T follicular helper cell (primary cell): ENCODE measurements at places on chromosomes 3 and 15.

GRCh38 chr3:94972066-94972465, 909.2 kb downstream of the NSUN3 start:
- DNase-seq = no peak

DNA sequence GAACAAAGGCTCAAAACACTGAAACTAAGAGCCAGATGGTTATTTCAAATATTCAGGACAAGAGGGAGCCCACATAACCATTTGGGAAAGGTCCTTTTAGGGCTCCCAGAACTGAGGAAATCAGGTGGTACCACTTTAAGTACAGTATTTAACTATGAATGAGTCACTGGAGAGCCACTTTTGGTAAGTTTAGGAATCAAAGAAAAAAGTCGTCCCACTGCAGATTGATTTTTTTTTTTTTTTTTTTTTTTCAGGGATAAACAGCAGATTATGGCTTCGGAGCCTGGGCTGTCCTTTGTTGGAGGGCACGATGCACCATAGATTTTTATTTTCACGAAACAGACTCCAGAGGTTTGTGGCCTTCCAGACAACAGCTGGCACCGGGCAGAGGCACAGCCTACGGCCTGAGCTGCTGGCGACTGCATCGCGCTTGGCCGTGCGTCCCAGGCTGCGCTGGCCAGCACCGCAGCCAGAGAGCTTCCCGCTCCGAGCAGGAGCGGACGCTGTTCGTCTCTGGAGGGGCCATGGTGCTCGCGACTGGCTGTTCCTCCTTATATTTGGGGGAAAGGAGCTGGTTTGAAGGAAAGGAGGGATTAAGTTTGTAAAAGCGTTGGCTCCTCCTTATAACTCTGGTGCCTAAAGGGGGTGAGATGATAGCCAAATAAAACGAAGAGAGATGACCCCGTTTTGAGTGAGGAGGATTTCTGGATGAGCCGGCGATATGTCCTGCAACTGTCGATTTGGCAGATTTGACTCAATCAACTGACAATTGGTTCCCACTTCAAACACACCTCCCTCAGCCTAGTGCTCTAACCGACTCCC, 152.9 kb upstream of the GOLIM4 start:
- DNase-seq = no peak

- no peak for DNase-seq
Measured at GRCh38 chr15:31402511-31403056, 75.9 kb downstream of the KLF13 start.

- DNase-seq = no peak
Measured at GRCh38 chr15:96670389-96670788, 339.9 kb downstream of the NR2F2 start.

- no peak for DNase-seq
Measured at GRCh38 chr3:173876476-173876875, 478.9 kb downstream of the NLGN1 start.

DNA sequence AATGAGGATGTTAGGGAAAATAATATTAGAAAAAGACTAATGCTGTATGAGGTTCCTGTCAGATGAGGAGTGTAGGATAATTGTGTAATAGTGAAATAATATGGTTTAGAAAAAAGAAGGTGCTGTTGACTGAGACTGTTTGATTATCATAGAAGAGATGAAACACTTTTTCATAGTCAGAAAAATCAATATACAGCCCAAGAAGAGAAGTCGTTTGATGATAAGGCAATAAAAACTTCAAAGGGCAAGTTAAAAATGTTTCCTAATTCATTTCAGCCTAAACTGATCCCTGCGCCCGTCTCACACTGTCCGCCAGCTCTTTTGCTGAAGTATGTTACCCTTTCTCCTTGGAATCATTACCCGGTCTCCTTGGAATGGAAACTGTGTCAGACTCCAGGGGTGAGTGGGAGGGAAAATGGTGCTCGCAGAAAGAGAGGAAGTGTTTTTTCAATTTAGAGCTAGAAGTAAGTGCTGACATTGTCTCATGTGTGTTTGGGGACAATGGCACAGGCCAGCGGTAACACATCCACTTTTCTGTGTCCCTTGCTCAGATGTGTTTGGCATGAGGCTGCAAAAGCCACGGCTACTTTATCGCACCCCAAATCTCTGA, 23.6 kb downstream of the DUT start:
- DNase-seq = no peak

DNA sequence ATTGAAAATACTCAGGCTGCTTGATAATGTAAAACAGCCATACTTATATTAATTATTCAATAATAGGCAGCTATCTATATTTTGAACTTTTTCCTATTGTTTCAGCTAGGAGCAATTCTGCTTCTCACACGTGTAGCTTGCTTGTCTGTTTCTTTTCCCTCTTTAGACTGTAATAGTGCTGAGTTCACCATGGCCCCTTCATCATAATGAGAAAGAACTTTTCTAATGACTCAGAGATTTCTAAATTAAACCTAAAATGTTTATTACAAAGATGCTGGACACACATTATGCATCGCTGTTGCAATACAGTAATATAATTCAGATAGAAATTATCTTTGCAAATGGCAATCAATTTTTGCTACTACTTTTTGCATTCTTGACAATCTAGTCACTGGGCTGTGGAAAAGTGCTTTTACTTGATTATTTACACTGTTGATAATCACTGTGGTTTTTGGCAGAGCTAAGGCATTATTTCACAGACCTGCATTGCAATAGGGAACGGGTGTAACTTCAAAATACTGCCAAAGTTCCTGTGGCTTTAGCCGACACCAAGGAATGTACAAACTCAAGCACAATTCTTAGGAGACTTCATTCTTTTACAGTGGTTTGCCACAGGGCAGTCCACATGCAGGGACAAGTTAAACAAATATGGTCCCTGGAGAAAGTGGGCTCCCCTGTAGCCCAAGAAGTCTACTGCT, 281.0 kb upstream of the TBL1XR1 start:
- no peak for DNase-seq

DNA sequence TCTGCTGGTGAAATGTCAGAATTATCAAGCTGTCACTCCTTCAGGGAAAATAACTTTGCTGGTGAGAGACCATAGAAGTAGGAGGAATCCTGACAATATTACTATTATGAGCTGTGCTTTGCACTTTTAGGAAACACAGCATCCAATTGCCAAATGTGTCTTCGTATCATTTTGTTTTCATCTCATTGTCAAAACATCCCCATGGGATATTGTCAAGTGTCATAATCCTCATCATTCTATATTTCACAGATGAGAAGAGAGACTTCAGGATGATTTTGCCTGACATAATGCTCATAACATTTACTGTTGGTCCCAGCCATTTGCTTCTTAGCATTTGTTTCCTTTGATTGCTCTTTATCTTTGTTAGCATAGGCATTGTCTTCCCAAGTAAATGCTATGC, 120.5 kb upstream of the NUDT16 start:
- no peak for DNase-seq

- DNase-seq = no peak
Measured at GRCh38 chr3:184842433-184842832, 30.5 kb downstream of the VPS8 start.

GRCh38 chr3:52216585-52217408, 8.6 kb downstream of the TLR9 start:
- peak; percentile 55 for DNase-seq

DNA sequence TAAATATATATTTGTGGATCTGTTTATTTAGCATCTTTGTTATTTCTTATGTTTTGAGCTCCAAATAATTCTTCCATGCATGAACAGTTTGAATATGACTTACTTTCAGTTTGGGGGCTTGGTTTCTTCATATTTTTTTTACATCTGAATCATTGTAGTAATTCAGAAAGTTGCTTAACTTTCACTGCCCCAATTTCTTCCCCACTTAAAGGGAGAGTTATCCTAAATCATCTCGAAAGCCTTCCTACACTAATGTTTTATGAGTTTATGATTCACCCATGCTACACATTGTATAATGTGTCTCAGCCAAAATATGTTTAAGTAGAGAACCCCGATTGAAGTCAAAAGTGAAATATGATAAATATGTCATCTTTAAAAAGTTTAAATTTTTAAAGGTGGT, 47.8 kb downstream of the SPRED1 start:
- DNase-seq = no peak

DNA sequence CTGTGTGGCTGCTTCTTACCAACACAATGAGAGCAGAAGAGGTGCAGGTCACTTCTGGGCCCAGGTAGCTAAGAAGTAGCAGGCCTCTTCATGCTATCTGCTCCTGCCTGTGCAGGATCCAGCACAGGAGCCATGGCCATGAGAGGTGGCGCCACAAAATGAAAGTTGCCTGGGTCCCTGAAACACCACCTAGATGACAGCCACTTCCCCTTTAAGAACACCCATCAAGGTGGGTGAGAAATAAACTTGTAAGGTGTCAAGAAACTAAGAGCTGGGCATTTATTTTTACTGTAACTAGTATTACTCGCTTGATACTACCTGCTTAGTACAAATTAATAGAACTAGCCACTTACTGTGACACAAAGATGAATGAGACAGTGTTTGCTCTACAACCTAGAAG, 484.6 kb upstream of the TBL1XR1 start:
- DNase-seq = no peak

DNA sequence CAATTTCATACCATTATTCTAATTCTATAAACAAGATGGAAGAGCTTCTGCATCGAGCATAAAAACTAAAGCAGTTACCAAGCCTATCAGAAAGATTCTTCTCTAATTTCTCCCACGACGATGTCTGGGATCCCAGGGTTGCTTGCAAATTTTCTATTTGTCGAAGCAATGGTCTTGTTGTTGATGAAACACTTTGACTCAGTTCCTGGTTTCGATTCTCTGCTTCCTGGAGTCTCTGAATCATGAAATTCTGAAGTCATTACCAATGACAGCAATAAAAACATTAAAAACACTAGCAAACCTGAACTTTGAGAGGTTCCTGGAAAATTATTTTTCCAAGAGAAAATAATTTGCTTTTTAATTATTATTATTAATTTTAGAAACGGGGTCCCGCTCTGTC, 18.7 kb downstream of the TMF1 start:
- no peak for DNase-seq

DNA sequence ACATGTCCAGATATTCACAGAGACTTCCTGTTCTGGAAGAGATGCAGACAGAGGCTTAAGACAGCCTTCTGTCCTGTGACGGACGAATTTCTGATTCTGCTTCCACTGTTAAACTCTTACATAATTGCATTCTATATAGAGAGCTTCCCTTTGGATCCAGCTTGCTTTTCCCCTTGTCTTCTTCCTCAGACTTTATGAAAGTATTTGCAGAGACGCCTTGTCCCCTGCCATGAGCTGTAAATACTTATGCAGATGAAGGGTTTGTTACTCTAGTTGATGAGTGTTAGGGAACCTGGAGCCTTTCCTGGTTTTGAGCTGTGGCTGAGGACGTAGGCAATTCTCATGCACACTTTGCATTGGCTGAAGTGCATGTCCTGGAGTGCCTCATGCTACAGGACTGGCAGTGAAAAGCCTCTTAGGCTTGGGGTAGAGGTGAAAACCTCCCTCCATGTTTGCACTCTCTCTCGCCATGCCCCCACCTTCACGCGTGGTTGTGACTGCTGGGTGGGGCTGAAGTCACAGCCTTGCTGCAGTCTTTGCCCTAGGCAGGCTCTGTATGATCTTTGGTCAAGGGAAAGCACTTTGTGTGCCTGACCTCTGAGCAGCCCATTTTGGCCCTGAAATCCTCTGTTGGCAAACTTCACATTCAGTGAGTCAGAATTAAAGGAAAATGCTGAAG, 286.6 kb downstream of the PTPRG start:
- no peak for DNase-seq

GRCh38 chr3:88640581-88640980, 466.8 kb upstream of the EPHA3 start:
- no peak for DNase-seq

GRCh38 chr3:103453152-103453551, 1018.3 kb downstream of the ZPLD1 start:
- no peak for DNase-seq

DNA sequence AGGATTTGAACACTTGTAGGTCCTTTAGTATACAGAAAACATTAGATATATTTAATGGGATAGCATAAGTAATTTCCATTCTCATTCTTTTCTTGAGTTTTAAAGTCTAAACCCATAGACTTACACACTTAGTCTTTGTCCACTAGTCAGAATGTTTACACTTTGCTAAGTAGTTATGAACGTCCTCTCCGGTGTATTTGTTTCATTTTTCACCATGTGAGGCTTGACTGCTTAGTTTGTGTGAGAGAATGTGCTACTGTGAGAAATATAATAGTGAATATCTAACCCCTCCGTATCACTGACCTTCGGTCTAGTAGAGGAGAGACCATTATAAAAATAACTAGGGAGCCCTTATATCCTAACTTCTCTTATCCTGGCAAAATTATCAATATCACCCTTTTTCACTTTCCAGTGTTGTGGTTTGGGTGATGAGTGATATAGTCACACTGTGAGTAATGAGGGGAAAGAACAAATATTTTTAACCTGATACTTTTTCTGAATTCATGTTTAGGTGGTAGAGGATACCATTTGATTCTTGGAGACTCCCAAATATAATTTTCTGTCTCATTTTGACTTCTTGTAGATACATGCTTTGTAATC, 122.4 kb downstream of the UBE2E2 start:
- DNase-seq = no peak

DNA sequence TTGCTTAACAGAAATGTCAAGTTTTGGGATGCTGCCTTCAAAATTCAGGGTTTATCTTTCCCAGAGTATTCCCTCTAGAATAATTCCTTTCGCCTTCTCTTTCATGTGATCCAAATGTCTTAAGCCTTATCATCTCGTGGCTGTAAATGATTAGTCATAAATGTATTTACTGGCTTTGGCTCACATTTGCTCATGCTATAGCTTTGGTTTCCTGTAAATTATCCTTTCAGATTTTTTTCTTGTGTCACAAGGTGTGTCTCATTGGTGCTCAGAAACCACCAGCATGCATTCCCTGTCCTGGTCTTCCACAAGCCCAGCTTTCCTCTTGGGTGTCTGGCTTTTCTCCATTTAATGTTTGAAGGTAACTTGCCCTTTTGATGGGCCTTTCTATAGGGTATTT, 692.7 kb upstream of the ALCAM start:
- no peak for DNase-seq

DNA sequence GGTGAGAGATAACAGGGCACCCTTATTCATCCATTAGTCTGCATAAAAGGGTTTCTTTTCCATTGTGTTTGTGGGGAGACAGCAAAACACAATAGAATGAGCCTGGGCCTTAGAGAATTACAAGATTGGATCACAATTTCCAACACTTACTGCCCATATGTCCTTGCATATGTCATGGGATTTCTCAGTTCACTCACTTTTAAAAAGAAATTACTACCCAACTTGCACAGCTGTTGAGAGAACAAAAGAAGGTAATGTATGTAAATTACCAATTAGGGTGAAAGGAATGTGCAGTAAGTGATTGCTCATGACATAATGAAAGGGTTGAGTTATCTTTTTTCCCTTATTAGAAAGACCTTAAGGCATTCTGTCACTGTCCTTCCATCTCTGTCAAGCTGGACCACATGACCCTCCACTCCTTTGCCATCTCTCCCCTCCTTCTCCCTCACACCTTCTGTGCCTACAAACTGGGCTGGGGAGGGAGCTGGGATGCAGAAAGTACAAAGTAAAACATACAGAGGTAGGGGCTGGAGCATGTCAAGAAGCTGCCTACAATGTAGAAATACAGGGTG, 244.2 kb downstream of the ZMAT3 start:
- no peak for DNase-seq

DNA sequence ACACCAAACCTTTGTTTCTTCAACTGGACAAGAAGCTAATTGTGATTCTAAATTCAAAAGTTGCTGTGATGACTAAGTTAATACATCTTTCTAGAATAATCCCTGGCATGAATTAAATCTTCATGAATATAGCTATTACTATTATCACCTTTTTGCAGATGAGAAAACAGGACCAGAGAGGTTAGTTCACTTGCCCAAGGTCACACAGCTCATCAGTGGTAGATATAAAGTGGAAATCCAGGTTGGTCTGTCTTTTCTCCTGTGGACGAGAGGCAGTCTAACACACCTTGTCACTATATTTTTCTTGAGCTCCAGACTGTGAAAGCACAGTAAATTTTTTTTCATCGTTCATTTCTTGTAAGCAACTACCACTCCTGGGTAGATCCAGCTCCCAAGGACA, 247.6 kb upstream of the LRTM1 start:
- DNase-seq = no peak
